Activated CD4-positive, CD25-positive, alpha-beta regulatory T cell (primary cell): ENCODE measurements at places on chromosomes 16 and 17.

DNA sequence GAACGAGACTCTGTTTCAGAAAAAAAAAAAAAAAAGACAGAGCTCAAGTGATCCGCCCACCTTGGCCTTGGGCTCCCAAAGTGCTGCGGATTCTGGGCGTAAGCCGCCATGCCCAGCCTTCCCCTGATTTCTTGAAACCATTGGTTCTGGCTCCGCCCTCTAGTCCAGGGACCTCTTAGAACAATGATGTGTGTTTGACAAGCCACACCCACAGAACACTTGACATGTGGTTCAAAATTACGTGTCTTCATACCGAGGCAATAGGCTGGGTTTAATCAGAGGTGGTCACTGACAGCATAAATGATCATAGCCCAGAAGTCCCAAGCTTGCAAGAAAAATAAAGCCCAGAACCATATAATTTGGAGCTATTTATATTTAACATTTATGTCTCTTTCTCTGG, 23.0 kb downstream of the KNOP1 start:
- DNase-seq: no peak

DNA sequence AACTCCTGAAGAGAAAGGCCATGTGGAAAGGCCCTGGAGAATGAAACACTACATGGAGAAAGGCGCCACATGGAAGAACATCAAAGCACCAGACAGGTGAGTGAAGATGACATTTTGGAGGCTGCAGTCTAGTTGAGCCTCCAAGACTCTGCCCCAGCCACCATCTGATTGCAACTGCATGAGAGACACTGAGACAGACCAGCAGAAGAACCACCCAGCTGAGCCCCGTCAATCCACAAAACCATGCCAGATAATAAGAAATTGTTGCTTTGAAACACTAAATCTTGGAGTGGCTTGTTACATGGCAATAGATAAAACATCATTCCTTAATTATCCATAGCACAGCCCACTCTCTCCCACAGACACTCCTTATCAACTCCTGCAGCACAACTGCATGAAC, 4.8 kb downstream of the GAS7 start:
- DNase-seq: no peak

- DNase-seq: no peak
Observed at GRCh38 chr16:89358030-89359005, 132.0 kb downstream of the ANKRD11 start.

GRCh38 chr17:40666331-40666730, 1.4 kb upstream of the KRT222 start:
- no peak for DNase-seq

- DNase-seq: no peak
Observed at GRCh38 chr17:58541249-58541648, 26.8 kb upstream of the MTMR4 start.

DNA sequence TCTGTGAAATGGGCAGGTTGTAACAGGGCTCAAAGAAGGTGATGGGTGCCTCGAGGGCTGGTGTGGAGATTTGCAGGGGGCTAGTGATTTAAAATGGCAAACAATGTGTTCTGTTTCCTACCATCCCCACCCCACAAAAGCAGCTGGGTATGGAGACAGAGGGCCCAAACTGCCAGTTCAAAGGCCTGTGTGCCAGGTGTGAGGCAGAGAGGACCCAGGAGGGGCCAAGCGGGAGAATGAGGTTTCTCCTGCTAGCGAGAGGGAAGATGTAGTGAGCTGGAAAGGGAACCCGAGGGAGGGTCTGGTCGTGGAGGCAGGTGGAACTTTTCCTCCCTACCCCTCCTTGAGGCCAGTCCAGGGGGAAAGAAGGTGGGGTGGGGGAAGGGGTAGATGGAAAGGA, 39.4 kb downstream of the LAT start:
- no peak for DNase-seq

DNA sequence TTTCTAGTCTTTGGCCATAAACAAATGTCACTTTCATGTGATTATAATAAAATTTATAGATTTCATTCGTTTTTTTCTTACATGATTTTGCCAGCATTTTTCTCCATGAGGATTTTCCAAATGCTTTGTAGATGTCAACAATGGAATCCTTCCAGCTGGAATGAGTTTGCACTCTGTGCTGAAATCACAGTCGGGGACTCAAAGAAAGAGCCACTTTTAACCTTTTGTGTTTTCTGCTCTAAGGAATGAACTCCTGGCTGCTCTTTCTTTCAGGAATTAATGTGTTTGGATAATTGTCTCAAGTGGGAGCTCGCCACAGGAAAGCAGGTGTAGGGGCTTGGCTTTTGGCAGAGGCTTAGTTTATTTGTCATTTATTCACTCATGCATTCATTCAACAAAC, 372.3 kb upstream of the SALL1 start:
- DNase-seq: no peak

- peak; percentile 5 for DNase-seq
Observed at GRCh38 chr17:29760279-29761039, 137.7 kb upstream of the CORO6 start.

GRCh38 chr16:56944954-56945839, 13.3 kb downstream of the HERPUD1 start:
- no peak for DNase-seq

DNA sequence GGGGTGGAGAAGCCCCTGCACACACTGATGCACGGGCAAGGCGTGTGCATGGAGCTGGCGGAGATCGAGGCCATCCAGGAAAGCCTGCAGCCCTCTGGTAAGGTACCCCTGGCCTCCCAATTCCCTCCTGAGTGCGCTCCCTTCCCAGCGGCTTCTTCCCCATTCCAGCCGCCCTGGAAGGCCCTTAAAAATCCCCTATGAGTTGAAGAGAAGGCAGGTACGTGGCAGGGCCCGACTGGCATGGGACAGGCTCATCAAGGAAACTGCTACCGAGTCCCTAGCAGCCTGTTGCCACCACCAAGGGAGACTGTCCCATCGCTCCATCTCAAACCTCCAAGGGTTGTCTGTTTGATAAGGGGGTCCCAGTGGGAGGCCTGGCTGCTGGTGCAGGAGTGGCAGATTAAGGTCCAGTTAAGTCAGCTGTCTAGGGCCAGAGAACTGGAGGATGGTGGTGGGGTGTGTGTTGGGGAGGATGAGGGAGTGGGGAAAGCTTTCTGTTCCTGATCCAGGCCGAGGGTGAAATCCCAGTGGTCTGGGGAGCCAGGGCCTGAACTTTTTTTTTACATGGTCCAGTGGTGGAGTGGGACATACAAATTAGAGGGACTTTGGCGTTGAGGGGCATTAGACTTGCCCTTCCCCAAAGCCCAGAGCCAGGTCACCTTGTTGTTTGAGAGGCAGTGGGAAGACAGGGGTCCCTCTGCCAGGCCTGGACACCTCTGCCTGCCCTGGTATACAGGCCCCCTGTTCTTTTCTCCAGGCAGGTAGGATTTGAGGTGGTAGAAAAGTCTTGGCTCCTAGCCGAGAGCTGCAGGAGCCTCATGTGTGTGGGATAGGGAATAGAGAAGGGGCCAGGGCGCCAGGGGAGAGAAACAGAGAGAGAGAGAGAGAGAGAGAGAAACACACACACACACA, 994 bp downstream of the IGFBP4 start:
- no peak for DNase-seq

DNA sequence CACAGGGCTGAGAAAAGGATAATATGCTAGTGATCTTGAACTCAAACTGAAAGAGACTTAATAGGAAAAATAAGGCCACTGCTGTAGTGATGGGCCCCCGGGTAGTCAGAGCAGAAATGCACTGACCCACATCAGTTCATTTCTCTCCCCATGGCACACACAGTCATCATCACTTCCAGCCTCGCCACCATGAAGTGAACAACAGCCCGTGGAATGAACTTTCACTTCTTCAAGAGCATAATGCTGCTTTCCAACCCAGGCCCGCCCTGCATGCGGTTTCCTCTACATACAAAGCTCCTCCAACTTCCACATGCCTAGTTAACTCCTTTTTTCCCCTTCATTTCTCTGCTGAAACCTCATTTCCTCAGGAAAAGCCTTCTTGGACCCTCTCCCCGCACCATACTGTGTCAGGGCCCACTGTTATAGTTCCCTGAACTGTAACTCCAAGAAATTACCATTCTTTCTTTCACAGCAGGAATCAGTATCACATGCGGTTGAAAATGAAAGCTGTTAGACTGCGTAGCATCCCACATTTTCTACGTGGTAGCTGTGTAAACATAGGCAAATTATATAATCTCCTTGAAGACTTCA, 65.8 kb upstream of the SMIM36 start:
- no peak for DNase-seq

- DNase-seq: no peak
Observed at GRCh38 chr17:6576038-6576785, 19.9 kb upstream of the PITPNM3 start.

DNA sequence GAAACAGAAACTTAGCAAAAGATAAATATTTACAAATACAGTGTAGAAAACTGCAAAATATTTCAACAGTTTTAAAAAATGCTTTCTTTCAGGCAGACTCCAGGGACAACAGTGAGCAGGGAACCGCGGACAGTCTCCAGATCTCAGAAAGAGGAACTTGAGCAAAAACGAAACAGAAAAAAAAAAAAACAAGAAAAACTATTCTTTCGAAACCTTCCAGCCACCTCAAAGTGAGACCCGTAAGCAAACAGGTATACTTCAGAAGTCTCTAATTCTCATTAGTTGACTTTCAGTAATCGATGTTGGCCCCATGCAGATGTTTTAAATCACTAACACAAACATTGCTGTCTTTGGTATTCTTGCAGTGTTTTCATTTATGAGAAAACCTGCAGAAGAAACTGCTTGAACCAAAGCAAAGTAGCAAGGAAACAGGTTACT, 15.7 kb upstream of the CCL1 start:
- no peak for DNase-seq
